ENCODE measurements at places on chromosomes 1 and 21.

- DNase-seq = no peak
Observed at GRCh38 chr21:15797577-15798363, 68.0 kb downstream of the USP25 start.

DNA sequence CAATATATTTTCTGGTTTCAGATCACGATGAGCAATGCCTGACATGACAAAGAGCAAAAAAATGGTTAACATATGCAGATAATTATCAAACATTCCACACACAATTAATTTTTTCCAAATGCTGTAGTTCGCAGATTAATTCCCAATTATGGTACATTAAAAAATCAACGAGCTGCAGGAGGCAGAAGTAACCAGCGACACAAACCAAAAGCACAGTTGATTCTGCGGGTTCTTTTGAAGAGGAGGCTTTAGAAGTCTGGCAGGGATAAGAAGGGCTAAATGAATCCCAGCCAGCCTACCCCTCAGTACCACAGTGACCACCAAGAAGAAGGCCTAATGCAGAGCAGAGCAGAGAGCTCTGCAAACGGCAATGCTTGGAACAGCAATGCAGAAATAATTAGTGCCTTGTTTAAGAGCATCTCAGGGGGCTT is 17.0 kb upstream of the KNCN start:
- DNase-seq = no peak

DNA sequence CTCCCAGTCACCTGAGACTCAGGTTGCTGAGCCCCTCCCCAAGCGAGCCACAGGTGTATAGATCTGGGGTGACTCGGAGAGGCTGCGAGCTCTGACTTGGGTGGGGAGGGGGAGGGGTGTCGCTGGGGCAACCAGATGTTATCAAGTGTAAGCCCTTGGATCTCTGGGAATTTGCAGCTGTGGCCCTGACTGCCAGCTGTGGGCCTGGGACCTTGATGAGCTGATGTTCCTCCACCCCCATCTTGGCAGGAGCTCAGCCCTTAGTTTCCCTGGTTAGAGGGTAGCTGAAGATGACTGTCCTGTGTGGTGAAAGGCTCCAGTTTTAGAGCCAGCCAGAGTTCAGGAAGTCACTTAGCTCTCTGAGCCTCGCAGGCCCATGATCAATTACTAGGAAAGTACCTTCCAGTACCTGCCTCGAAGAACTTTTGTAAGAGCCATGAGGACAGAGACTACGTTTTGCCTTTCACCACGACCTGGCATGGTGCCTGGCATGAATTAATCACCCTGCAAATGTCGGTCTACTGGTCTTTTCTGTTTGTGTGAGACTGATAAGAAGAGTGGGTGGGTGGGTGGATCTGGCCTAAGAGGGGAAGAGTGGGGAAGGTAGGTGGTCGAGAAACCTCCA is 55.8 kb downstream of the YARS1 start:
- no peak for DNase-seq

GRCh38 chr1:175154629-175155472 is 37.7 kb downstream of the KIAA0040 start:
- peak; percentile 22 for DNase-seq

GRCh38 chr1:214579183-214579582 is 23.8 kb upstream of the CENPF start:
- no peak for DNase-seq

DNA sequence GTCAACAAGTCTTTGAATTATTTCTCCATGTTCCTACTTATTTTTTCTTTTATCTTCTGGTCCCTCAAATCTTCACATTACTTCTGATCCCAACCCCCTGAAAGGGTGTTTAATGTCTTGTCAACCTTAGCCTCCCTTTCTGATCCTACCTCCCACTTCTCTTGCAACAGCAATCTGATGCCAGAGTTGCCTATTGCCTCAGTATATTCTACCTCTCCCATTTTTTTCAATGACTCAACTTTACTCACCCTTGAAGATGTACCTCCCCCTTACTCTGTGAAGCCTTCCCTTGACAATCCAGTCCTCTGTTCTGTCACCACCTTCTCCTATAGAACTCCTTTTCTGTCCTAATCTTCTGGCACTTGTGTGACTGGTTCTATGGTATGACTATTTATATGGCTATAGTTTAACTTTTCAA is 99.5 kb upstream of the CD55 start:
- DNase-seq = no peak

DNA sequence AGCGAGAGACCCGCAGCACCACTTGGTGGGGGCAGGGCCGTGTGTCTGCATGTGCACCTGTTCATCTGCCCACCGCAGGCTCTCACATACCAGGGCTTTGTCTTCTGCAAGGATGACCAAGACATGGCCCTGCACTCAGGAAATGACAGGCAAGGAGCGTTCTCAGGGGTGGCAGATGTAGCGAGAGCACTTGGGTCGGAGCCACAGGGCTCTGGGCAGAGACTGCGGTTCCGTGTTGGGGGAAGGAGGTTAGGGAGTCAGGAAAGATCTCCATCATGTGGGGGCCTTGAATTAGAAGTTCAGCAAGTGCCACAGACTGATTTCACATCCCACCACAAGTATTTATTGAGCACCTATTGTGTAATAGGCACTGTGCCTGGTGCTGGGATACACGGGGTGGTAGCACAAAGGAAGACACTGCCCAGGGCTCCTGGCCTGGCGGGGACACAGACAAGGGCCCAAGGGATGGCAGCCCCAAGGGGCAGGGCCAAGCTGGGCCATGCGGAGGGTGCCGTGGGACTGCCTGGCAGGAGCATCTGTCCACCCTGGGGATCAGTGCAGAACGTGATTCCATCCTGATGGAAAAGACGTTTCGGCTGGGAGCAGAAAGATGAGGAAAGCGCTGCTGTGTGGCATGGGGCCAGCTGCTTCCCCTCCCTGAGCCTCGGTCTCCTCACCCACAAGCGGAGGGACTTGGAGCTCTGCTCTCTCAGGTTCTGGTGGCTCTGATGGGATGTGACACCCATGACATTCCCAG is 11.4 kb upstream of the SPSB1 start:
- DNase-seq = no peak

- no peak for DNase-seq
Observed at GRCh38 chr1:118073648-118074435, 111.2 kb downstream of the SPAG17 start.

- DNase-seq = no peak
Observed at GRCh38 chr1:154876842-154877369, 6.8 kb upstream of the KCNN3 start.

GRCh38 chr1:8629241-8630091 is 188.0 kb downstream of the RERE start:
- no peak for DNase-seq

GRCh38 chr1:77983997-77984355 is 5.1 kb upstream of the FUBP1 start:
- DNase-seq = no peak

- DNase-seq = no peak
Observed at GRCh38 chr1:203807196-203807595, 11.8 kb downstream of the ZBED6 start.

GRCh38 chr1:1914101-1914970 is 724 bp upstream of the CALML6 start:
- no peak for DNase-seq

- DNase-seq = no peak
Observed at GRCh38 chr1:245546875-245547274, 392.1 kb downstream of the KIF26B start.

DNA sequence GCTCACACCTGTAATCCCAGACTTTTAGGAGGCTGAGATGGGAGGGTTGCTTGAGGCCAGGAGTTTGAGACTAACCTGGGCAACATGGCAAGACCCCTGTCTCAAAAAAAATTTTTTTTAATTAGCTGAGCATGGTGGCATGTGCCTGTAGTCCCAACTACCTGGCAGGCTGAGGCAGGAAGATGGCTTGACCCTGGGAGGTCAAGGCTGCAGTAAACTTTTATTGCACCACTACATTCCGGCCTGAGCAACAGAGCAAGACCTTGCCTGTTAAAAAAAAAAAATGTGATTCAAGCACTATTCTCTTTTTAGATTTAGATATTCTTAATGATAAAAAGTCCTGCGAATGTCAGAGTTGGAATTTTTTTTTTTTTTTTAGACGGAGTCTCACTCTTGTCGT is 102.5 kb upstream of the L1TD1 start:
- no peak for DNase-seq

GRCh38 chr21:38422082-38422481 is 76.2 kb downstream of the ERG start:
- DNase-seq = no peak

DNA sequence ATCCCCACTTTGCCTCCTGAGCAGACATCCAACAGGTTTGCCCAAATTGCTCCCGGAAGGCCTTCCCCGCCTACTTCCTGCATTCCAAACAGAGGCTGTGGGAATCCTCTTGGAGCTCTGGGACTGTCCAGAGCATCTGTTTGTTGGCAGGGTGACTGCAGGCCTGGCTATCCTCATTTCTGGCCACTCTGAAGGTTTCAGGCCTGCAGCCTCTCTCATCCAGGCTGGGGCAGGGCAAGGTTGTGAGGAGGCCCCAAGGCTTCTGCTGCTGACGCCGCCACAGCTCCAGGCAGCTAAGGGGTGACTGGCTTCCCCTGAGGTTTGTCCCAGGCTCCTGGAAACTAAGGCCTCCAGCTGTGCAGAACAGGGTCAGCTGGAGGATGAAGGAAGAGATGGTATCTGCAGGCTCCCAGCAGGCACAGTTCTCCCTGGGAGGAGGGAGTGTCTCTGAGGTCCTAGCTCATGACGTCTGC is 11.3 kb downstream of the CDK18 start:
- no peak for DNase-seq

GRCh38 chr1:26359981-26360806 is 6.3 kb upstream of the CRYBG2 start:
- DNase-seq = no peak

DNA sequence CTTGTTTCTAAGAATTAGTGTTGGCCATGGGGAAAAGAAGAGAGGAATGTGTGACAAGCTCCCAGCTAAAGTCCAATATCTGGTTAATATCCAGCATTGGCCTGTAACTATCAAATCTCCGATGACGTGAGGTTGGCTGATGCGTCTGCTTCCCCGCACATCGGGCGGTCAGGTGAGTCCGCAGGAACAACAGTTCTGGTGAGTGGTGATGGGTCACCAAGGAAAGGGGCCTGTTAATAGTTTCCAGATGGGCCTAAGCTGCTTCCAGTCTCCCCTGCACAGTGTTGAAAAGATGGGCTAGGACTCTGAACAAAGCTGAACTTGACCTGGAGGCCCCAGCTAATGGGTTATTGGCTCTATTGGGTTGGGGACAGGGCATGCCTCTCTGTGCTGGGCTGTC is 193.1 kb upstream of the EDN2 start:
- DNase-seq = no peak

- DNase-seq = no peak
Observed at GRCh38 chr1:46183926-46184557, 7.8 kb upstream of the P3R3URF start.

DNA sequence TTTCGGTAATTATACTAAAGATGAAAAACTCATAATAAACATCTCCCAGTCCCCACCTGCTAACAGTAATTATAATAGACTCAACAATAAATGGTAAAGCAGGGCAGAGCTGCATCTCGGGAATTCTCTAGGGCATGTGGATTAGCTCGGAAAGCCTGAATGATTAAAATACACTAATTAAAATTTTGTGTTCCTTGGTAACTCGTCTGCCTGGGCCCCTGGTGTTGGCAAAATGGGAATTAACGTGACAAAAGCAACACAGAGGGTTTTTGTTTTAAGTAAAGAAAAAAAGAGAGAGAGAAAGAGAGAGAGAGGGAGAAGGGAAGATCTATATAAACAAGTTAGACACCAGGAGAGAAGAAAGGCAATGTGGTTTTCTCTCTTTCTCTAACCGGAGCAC is 62.1 kb downstream of the CASZ1 start:
- DNase-seq = no peak

DNA sequence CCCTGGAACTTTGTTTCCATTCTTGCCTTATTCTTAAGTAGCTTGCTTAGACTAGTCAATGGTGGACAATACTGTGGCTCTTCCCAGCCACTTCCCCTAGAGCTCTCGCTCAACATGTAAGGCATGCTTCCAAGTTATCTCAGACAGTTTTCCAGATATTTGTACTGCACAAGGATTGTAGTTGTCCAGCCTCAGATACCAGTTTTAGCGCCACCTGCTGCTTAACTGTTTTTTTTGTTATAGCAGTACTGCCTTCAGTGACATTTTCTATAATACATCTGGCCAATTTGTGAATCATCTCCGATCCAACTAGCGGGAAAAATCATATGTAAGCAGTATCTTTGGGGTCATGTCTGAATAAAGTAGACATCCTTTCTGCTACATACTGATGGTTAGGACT is 346.7 kb upstream of the ADGRL4 start:
- no peak for DNase-seq

DNA sequence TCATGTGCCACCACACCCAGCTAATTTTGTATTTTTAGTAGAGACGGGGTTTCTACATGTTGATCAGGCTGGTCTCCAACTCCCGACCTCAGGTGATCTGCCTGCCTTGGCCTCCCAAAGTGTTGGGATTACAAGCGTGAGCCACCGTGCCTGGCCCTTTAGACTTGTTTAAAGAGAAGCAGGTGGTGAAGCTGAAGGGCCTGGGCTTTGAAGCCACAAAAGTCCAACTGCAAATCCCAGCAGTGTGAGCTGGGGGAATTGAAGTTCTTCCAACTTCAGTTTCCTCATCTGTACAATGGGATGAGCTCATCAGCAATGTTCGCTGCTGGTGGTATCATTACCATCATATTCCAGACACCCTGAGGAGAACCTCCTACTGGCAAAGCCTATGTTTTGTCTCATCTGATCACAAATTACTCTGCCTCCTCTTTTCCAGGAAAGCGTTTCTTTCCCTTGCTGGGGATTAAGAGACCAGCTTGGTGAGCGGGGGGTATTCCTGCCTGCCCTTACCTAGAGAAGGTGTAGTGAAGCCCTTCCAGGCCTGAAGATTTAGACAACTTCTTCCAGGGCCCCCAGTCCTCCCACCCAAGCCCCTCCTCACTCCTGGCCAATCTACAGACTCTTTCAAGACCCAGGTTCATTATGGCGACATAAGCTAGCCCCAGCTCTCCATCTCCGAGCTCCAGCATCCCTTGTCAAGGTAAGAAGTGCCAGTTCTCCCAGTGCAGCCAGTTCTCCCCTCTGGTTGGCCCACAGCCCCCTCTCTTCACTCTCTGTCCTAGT is 2.4 kb upstream of the SHISA4 start:
- no peak for DNase-seq

DNA sequence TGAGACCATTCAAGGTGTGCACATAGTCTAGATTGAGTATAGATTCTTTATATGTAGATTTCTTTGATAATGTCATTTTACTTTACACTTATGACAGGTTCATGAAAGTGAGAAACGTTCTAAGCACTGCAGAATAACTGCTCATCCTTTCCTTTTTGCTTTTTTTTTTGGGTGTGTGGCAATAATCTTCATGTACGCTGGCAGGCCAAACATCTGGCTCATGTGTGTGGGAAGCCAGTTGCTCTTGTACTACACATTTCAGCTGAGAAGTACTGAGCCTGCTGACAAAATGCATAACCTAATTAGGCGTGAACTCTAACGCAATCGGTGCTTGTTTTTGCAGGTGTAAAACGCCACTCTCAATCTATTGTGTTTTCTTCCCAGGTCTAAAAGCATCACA is 350.8 kb upstream of the KAZN start:
- no peak for DNase-seq

GRCh38 chr1:157505481-157506272 is 46.6 kb downstream of the FCRL5 start:
- no peak for DNase-seq

Data from NCI-H1092 (cell line).